ENCODE measurements at places on chromosomes 12 and 14.

- DNase-seq = no peak
Measured at GRCh38 chr14:86961106-86961716, 1031.8 kb downstream of the GALC start.

GRCh38 chr12:30706476-30706875, 10.8 kb upstream of the IPO8 start:
- DNase-seq = no peak

DNA sequence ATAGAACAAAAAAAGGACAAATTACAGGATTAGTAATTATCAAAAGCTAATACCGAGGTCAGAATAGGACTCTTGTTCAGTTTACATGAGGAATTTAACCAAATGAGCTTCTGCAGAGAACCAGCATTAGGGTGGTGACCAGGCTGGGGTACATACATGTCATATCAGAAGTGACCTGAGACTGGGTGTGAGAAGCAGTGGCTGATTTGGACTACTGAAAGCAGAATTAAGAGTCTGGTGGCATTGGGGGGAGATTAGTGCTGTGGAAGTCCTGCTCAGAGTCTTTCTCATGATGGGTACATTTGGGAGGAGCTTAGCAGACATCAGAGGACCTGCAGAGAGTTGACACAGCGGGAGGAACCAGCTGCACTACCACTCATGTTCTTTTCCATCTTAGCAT, 21.7 kb downstream of the TRAF3 start:
- no peak for DNase-seq

DNA sequence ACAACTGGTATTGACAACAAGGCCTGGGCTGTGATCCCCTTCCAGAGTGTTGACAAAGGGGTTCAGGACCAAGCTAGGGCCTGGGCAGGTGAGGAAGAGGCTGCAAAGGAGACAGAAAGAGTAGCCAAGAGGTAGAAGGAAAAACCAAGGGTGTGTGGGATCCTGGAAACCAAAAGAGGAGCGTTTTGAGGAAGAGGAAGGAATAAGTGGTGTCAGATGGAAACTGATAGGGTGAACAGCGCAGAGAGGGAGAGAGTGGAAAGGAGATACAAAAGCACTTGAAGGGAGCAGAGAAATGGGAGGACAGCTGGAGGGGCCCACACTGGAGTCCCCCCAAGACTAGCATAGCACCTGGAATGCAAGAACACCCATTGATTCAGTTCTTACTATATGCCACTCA, 8.3 kb upstream of the HVCN1 start:
- no peak for DNase-seq

DNA sequence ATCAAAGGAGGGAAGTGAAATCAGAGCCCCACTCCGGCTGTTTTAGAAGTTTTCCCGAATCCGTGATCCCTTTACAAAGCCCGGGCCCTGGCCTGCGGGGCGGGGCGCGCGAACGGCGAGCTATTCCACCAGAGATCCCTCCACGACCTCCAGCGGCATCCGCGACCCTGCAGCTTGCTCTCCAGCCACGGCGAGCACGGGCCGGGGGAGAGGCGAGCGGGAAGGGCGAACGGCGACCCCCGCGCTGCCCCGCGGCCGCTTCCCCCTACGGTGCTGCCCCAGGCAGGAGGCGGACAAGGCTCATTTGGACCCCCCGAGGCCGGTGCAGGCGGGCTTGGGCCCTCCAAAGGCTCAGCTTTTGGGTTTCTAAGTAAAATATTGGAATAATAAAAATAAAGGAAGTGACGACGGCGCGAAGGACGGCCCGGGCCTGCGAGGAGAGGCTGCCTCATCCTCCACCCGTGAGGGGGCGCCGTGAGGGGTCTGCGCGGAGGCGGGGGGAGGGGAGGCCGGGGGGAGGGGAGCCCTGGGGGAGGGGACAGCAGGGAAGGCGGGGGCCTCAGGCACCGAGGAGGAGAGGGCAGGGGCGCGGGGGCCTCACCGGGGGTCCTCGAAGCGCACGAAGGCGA, 613 bp downstream of the SRSF9 start:
- DNase-seq = peak; percentile 58

DNA sequence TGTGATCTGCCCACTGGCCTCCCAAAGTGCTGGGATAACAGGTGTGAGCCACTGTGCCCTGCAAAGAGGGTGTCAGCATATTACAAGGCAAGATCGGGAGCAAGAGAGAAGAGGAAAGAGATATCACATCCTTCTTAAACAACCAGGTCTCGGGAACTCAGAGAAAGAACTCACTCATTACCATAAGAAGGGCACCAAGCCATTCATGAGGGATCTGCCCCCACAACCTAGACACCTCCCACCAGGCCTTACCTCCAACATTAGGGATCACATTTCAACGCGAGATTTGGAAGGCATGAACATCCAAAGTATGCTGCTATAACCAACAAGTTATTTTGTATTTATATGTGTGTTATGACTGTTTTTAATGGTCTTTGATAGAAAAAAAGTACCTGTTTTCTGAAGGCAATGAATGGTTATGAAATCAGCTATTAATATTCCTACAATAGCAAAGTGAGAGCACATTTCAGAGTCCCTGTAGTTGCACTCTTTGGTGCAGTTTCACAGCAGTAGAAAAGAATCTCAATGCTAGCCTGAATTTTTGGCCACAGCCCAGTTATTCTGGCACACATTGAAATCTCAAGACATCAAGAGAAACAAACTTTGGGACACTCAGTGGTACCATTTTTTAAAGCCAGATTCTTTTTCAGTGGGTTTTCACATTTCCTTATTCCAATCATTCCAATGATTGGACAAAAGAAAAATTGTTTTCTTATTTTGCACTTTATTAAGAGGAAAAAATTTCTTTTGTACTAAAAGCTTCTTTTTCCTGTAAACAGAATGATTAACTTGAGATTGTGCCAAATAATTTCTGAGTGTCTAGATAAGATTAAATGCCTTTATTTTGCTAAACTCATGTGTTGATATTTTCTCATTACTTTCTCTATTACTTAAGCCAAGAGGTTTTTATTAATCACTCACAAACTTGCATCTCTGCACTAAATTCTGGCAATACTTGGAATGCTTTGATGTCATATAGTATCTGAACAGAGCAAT, 582.6 kb upstream of the ATP2B1 start:
- no peak for DNase-seq

DNA sequence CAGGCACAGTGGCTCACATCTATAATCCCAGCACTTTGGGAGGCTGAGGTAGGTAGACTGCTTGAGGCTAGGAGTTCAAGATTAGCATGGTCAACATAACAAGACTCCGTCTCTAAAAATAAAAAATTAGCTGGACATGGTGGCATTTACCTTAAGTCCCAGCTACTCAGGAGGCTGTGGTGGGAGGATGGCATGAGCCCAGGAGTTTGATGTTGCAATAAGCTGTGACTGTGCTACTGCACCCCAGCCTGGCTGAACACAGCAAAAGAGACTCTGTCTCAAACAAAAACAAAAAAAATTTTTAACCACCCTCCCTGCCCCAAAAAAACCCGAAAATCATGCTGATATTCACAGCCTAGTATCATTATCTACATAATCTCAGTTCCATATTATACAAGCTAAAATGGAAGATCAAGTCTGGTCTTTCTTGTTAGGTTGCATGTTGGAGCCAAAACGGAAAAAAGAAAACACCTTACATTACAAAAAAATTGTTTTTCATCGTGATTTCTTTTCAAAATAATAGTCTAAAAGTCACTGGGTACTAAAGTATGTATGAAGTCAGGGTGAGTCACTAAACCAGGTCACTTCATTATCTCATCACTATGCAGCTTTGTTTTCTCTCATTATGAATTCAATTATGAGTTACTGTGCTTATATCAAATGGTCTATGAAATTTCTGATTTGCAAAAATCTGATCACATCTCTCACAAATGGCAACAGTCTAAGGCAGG, 13.8 kb downstream of the GXYLT1 start:
- DNase-seq = no peak

DNA sequence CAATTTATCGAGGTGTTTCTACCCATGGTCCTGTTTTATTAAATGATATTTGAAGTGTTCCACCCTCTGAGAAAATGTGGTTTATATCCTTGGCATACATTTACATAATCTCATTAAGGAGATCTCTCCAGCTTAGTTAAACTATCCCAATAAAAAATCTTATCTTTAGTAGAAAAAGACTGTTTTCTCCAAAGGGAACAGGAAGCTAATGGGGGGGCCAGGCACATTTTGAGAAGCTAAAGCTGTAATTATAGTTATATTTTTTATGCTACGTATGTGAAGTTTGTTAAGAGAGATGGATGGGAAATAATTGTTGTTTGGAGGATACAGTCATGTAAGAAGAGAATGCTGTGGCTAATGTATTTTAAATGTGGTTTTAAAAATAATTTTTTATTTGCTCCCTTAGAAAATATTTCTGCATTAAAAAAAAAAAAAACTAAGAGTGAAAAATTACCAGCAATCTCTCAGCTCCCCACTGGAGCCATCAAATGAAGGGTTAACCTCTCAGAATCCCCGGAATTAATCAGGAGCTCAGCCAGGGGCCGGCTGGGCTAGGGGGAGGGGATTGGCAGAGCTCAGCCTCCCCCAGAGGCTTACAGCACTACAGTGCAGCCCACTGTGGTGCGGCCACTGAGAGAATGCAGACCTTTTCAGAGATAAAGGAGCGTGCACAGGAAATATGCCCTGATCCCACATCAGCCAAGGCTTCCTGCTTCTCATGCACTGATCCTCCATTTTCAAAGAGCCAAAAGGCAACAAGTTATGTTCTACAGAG, 185.8 kb downstream of the EGLN3 start:
- no peak for DNase-seq

GRCh38 chr12:58455136-58455535, 465.2 kb downstream of the LRIG3 start:
- DNase-seq = no peak

DNA sequence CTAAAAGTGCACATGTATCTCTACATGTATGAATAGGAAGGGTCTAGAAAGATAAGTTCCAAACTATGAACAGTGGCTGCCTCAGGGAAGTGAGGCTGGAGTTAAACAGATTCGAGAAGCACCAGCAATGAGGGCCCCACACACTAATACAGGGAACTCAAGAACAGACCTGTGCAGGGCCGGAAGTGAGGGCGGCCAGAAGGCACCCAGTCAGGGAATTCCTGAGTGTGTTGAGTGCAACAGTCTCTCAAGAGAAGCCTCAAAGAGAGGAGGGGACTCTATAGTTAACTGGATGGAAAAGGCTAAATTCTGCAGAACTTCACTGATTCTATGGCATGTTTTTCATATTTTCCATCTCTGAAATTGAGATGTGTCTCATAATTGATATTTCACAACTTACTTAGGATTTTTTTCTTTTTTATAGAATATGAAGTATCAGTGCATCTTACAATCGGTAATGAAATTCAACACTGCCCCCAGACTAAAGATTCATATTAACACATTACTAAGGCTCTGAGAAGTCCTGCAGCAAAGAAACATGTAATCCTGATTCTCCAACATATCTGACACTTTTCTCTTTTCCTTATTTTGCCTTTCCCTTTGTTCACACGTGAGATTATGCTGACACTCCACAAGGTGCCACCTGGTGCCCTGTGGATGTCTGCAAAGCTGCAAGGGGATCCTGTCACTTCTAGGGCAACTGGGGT, 61.3 kb downstream of the CHGA start:
- DNase-seq = no peak

GRCh38 chr12:109892748-109893147, 7.3 kb upstream of the TCHP start:
- DNase-seq = no peak

GRCh38 chr12:76446090-76446489, 97.9 kb upstream of the BBS10 start:
- DNase-seq = no peak

DNA sequence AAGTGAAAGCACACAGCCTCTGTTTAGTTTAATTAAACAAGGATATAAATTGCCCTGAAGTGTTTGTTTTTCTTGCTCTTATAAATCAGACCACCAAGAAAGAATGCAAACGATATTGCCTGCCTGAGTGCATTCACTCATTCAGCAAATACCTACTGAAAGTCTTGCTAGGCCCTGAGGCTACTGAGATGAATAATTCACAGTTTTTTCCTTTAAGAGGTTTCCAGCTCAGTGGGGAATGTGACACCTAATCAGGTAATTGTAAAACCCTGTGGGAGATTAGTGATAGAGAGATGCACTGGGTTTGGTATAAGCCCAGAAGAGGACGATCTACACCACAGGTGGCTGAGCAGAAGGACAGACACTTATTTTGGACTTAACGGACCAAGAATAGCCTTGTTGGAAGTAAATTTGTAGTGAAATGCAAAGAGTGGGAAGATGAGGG, 151.4 kb downstream of the SLC35F4 start:
- no peak for DNase-seq

DNA sequence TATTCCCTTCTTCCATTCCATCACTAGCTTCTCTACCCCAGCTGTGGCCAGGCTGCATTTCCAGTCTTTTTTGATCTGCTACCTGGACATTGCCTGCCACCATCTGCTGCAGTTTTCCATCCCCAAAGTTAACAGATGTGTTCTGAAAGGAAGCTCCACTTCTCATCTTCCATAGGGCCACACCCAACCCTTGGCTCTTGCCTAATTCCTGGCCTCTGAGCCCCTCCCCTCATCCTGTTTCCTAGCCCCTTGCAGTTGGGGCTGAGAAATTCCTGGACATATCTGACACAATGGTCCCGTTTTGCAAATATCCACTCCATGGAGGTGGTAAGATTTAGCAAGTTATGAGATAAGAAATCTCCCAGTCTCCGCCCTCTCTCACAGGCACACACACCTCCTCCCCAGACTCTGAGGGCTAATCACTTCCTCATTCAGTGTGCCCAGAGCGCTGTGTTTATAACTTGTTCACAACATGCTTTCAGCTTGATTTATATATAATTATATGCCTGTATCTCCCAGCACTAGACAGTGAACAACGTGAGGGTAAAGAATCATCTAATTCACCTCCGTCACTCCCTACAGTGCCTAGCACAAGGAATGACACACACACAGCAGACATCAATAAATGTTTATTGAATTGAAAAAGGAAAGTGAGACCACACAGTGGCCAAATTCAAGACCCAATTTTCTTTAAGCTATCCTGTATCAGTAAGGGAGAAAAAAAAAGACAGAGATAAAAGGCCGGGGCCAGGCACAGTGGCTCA, 13.4 kb downstream of the SMUG1 start:
- DNase-seq = no peak

GRCh38 chr12:100908501-100908900, 113.9 kb downstream of the ANO4 start:
- DNase-seq = no peak

DNA sequence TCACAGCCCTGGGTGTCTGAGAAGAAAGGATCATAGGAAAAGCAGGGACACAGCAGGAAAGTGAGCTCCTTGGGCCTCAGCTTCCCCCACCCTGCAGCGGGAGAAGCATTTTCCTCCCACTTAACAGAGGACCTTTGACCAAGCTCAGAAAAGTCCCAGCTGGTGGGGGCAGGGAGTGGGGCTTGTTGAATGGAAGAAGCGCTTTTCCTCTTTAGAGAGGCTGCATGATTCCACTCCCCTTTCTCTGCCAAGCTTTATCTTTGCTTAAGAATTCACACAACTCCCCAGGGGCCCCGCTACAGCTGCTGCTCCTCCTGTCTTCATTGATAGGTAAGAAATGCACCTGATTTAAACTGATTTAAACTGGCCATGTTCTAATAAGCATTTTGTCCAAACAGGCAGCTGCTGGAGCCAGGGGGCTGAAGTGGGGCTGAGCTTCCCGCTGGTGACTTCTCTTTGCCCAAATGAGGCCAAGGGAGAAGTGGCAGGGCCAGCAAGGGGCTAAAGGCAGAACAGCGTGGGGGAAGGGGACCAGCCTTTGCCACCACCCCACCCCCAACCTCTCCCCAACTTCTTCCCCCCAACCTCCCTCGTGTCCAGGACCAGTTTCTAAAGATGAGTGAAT, 1.7 kb upstream of the PAPLN start:
- DNase-seq = no peak
